Stimulated activated CD4-positive, alpha-beta T cell treated with anti-CD3 and anti-CD28 coated beads, Interleukin-12 subunit alpha, Interleukin-12 subunit beta, amount 100 ng/mL, for 4 hours (primary cell): ENCODE measurements at places on chromosomes 3 and 15.

GRCh38 chr3:48422272-48422671 is 7.6 kb downstream of the PLXNB1 start:
- no peak for DNase-seq

DNA sequence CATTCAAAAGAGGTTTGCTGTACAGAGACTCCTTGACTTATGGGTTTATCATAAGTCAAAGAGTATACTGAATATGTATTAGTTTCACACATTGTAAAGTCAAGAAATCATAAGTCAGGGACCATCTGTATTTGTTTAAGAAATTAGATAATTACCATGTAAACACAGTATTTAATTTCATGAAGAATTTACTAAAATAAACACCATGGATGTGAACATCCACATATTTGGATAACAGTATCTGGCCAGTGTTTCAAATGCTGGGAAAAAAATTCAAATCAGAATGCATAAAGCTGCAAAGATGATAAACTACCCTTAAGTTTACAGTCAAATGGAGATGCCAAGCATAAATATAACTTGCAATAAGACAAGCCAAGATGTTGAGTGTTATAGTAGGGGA is 17.0 kb downstream of the MYNN start:
- no peak for DNase-seq

DNA sequence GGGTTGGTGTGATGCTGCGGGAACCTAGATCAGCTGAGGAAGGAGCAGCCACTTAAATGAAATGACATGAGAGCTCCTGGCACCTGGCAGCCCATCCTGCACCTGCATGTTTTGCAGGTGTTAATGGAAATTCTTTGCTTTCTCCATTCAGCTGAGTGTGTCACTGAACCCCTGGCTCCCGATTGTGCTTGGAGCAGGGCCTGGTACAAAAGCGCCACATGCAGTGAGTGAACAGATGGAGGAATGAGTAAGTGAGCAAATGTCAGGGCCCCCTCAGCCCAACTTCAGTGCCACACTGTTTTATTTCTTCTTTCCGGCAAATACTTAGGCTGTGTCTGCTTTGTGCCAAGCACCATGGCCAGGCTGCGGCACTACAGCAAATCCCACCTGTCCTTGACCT is 132.2 kb downstream of the ASB7 start:
- no peak for DNase-seq

GRCh38 chr3:180930526-180930925 is 18.1 kb downstream of the FXR1 start:
- no peak for DNase-seq

DNA sequence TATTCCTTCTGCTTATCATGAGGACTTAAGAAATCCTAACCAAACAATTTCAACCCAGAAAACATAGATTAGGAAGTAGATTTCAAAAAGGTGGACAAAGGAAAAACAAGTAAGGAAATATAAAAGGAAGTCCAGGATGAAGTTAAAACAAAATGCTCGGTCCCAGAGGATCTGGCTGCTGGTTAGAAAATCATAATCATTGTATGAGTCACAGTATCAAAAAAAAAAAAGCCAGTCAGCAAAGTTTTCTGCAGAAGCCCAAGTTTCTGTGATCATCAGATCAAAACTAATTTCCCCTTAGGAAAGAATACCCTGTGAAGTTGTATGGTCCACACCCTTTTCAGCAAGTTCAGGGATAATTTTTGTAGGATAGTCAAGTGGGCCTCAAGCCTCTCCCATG is 43.0 kb upstream of the LRTM1 start:
- DNase-seq = no peak

GRCh38 chr3:178236555-178237277 is 299.5 kb upstream of the KCNMB2 start:
- DNase-seq = no peak

DNA sequence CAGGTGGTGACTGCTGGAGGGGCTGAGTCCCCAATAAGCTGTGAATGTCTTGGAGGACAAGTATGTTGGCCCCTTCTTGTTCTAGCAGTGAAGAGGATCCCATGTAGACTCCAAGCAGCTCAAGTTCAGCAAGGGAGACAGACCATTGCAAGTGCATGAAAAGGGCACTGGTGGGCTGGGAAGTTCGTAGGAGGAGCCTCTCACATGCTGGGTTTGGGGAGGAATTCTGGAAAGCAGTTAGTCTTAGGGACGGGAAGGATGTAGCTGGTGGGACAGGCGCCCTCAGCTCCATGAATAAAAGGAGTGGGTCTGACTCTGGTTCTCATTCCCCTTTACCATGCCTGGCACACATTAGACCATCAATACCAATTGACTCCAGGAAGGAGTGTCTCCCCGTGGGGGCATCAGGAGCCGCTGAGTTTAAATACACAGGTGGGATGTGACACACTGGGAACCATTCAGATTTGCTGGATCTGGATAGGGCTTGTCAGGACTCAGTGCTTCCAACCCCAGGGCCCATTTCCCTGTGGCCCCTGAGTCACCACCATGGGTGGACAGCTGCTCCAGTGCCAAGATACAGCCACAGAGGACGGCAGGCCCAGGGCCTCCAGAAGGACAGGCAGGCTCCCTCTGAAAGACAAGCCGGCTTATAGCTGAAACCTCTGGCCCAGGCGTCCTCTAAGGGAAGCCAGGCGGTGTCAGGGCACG is 552 bp upstream of the XYLB start:
- no peak for DNase-seq

DNA sequence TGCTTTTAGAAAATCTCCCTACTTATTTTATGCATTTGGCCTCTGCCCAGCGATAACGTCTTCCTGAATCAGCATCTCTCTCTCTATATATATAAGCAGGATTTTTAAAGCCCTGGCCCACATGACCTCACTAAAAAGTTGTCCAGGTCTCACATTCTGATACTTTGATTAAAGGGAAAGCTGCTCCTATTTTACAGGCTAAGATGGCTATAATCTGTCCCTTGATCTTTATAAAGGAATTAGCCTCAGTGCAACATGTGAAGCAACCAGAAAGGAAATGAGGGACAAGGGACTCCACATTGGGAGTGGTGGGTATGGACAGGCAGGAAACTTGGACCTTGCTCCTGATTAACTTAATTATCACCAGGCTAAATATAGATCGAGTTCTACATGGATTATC is 25.6 kb upstream of the MUC13 start:
- no peak for DNase-seq

- DNase-seq = no peak
These were observed 18.4 kb downstream of the PRKCI start for GRCh38 chr3:170240671-170241070.

GRCh38 chr15:67108122-67108961 is 42.9 kb downstream of the SMAD3 start:
- no peak for DNase-seq

DNA sequence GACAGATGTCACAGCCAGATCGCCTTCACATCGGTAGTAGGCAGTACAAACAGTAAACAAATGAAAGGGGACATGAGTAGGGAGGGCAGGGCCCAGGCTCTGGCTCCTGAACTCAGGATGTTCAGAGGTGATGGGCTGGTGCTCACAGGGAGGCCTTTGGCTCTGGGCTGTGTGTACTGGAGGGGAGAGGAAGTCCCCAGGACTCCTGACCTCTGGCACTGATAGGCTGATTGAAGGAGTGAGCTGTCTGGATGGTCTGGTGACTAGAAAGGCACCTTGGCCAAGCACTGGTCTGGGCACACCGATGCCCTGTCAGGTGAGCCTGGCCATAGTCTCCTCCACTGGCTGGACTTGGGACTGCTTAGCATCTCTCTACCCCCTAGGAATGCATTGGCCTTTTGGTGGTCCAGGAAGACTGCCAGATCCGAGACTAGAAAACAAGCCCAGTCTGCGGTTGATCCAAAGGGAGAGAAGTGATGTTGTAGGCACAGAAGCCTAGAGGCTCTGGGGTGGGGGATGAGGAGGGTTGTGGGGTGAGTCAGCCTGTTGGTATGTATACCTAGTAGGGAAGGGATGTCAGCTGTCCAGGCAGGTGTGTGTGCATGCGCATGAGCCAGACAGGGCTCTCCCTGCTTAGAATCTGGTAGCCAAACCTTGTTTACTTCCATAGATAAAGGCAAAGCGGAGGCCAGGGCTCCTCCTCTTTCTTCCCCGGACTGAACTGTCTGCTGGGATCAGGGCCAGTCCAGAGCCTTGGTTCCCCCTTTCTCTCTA is 1.9 kb downstream of the SPINT1 start:
- no peak for DNase-seq
